Right atrium auricular region (tissue), 2 donors: ENCODE measurements at places on chromosomes 2 and 18.

GRCh38 chr2:67839242-67839641, 223.6 kb downstream of the C1D start:
- no peak overlapping the region for H3K27ac ChIP-seq
- no peak for DNase-seq
- no peaks in the 10 kb centered on the region for H3K4me1 ChIP-seq

DNA sequence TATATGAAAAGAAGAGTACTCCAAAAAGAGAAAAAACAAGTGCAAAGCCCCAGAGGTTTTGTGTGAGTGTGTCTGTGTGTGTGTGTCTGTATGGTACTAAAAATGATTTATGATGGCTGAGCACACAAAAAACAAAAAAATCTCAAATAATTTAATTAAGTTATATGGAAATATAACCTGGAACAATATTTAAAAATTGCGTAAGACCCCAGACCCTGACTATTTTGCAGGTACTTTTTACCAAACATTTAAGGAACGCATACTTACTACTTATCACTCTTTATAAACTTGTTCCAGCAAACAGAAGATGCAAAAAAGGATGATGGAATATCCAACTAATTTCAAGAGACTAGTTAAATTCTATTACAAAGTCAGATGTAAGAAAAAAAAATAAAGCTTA, 317.4 kb upstream of the KCNH7 start:
- no peak overlapping the region for H3K4me3 ChIP-seq
- H3K27ac ChIP-seq, result no peak overlapping the region
- no peak for DNase-seq
- H3K27me3 ChIP-seq, result no peaks in the 10 kb centered on the region

DNA sequence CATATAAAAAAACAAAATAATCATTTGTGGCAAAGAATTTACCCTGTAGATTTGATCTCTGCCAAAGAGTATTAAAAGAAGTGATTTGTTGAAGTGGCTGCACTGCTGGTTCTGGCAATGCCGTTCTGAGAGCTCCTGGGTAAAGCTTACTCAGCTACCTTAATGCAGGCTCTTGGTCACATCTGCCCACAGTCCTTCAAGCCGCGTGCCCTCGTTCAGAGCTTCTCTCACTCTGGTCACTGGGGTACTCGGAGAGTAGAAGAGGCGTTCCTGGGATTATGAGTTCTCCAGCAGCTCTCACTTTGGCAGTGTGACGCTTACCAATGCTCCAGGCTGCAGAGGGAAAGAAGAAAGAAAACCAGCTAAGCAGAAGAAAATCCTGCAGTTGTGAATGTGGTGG, 57.9 kb downstream of the ACVR1 start:
- no peak overlapping the region for H3K4me3 ChIP-seq
- no peak overlapping the region for H3K27ac ChIP-seq
- no peak for DNase-seq
- H3K27me3 ChIP-seq, result no peaks in the 10 kb centered on the region

DNA sequence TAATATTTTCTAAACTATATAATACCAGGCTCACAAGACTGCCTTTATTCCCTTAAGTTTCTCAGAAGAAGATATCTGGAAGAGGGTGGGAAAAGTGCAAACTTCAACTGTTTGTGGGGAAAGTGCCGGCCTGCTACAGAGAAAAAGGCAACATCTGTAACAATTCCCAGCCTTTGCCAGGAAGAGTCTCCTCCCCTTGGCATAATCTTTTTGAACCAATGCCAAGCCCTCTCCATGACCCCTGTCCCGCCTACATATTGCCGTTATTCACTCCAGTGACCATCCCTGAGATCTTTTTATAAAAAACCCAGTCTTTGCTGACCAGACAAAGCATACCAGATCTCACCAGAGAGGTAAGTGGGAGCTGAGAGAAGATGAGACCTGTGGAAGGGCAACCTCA, at the start of gene REG3G:
Gene REG3G, plus strand, starts transcription at position 282 of the 400 bp plus-strand sequence. CDS start 392 bp downstream, outside the sequence.
- no peak within 1 kb of the TSS for H3K4me3 ChIP-seq
- no peaks in the 10 kb centered on the region for H3K4me1 ChIP-seq
- H3K27ac ChIP-seq, result no peak within 1 kb of the TSS
- no peak for DNase-seq
- H3K27me3 ChIP-seq, result no peaks in the 10 kb centered on the region

GRCh38 chr18:12233378-12233777, 20.8 kb upstream of the CIDEA start:
- H3K36me3 ChIP-seq, result no peaks in the 10 kb centered on the region
- peaks cover 6% of the 10 kb centered on the region for H3K4me1 ChIP-seq
- DNase-seq, result no peak
- H3K4me3 ChIP-seq, result no peak overlapping the region
